ENCODE measurements at places on chromosomes 4 and X.

DNA sequence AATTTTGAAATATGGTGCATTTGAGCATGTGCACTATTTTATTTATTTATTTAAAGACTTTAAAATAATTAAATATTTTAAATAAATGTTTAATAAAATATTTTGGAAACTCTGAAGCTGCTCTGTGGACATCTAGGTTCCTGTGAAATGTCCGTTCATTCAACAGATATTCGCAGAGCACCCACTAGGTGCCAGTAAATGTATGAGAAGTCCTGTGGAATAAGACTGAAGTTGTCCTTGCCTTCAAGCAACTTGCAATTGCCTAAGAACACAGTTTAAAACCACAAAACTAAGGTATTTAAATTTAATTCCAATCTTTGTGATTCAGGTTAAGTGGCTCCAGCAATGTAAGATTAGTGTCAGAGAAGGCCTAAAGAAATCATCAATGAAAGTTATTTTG lies 306.7 kb downstream of the GBA3 start:
- DNase-seq: no peak

DNA sequence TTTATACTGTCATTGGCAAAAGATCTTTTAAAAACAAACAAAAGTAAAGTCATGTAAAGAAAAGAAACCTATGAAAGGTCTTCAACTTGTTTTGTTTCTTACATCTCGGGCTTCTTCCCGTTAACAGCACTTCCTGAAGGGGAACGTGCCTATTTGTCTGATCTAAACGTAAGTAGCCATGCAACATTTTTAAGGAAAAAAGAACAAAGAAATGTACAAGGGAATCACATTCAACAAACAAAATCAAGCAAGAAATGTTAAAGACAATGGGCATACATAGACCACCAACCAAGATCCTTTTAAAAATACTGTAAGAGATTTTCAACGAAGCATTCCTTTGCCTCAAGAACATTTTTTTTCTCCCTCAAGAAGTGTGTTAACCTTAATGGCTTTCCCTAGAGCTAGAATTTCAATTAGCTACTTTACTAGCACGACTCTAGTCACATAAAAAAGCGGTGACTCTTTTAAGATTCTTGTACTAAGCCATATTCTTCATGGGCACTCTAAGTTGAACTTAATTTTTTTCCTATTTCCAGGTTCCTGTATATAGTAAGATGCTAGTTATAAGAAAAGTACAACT lies 112.0 kb upstream of the TTC29 start:
- DNase-seq: no peak

- no peak for DNase-seq
These were observed 212.2 kb downstream of the PPP1R2C start for GRCh38 chrX:42565739-42566138.

DNA sequence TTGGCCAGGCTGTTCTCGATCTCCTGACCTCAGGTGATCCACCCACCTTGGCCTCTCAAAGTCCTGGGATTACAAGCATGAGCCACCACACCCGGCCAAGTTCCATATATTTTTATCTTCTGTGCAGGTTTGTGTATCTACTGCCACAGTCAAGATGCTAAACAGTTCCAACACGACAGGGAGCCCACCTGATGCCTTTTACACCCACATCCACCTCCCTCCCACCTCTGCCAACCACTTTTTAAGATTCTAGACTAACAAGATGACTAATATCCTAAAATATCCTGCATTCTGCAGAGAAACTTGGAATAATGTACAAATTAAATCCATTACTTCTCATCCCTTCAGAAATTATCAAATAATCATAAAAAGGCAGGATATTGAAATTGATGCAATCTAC lies 19.3 kb upstream of the RPL34 start:
- no peak for DNase-seq

- DNase-seq: no peak
These were observed 64.0 kb upstream of the RHOH start for GRCh38 chr4:40132816-40133215.

DNA sequence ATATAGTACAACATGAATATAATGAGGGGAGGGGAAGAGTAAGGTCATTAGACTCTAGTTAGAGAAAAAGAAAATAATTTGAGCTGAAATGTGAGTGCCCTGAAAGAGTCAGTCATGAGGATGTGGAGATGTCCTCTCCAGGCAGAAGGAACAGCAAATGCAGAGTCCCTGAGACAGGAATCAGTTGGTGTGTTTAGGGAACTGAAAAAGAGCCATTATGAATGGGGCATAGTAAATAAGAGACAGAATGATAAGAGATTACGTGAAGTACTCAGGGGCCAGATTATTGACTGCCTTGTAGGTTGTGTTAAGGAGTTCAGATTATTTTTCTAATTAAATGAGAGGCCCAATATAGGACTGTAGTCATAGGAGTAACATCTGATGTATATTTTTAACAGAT lies 147.0 kb downstream of the PDLIM5 start:
- no peak for DNase-seq

DNA sequence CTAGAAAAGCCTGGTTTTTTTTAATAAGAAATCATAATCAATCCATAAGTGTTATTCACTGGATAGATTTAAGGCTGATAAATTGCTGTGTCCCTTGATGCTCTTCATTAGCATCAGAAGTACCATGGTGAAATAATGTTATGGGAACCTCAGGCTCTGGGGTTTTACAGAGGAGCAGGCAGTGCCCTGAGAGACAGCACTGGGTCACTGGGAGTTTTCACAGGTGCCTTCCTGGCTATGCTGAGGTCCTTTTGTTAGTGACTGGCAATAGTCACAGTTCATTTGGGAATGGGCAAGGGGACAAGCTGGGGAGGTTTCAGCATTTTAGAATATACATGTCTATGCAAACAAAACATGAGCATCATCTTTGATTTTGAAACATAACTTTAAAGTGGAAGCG lies 38.6 kb downstream of the ANK2 start:
- no peak for DNase-seq

GRCh38 chr4:115918149-115918548 lies 804.7 kb upstream of the NDST4 start:
- DNase-seq: no peak

Data from lower leg skin (tissue), 4 donors.